ENCODE measurements at places on chromosomes 4 and X.

GRCh38 chr4:173223743-173224142 is 55.1 kb downstream of the GALNT7 start:
- DNase-seq: no peak

DNA sequence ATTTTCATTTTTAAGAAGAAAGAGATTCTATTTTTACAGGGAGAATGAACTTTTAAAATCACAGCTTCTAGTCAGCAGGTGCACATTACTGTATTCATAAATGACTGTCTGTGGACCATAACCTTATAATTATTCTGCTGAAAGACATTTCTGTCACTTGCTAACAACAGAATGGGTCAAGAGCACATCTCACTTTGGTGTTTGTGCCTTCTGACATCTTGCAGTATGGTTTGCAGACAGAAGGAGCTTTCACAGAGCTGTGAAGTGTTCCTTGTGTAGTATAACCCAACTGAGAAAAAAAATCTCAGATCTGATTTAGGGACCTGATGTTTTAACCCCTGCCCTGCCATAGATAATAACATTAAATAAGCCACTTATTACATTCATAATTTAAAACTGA is 131.4 kb upstream of the CTSO start:
- no peak for DNase-seq

DNA sequence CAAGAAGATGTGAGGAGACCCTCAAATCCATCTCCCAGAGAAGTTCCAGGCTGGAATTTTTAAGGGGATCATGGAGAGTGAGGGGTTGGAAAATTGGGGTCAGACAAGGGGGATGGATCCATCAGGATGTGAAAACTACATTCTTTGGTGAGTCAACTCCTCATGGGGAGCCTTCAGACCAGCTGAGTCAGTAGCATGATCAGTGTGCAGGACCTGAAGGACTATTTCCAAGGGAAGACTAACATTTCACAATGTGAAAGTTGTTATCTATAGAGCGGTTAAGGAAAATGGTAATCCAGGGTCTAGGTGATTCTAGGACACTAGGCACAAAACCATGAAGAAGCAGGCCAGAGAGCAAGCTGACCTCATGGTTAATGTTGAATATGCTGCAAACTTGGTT is 38.6 kb upstream of the CEP135 start:
- DNase-seq: peak; percentile 68

- no peak for DNase-seq
Measured at GRCh38 chr4:61723492-61723891, 523.4 kb downstream of the ADGRL3 start.

- no peak for DNase-seq
Measured at GRCh38 chr4:145931403-145931802, 7.2 kb downstream of the ZNF827 start.

GRCh38 chr4:80062527-80062926 is 10.5 kb downstream of the ANTXR2 start:
- DNase-seq: no peak

DNA sequence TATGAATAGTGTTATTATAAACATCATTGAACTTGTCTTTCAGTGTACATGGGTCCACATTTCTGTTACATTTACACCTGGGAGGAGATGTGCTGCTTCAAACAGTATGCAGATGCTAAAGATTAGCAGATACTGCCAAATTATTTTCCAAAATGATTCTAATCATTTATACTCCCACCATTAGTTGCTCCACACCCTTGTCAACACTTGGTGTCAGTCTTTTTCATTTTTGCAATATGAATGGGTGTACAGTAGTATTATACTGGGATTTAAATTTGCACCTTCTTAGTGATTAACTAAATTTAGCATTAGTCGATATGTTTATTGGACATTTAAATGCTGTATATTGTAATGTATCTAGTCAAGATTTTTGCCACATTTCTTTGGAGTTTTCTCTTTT is 131.6 kb upstream of the GRID2 start:
- DNase-seq: no peak

DNA sequence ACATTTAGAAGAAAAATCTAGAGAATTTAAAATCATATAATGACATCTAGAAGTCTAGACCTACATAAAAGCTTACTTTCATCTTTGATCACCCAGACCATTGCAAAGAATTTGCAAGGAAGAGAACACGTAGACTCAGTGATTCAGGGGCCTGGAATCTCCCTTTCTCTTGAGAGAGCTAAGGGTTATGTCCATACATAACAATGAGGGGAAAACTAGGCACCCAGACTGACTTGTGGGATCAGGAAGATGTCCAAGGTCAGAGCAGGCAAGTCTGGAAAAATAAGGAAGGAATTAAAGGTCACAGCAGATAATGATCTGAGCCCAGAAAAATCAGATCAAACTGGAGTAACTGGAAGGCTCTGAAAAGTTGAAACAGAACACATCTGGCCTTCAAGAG is 198.4 kb upstream of the SFRP2 start:
- DNase-seq: no peak

- DNase-seq: peak; percentile 66
Measured at GRCh38 chr4:175421506-175421905, 390.6 kb downstream of the GPM6A start.

DNA sequence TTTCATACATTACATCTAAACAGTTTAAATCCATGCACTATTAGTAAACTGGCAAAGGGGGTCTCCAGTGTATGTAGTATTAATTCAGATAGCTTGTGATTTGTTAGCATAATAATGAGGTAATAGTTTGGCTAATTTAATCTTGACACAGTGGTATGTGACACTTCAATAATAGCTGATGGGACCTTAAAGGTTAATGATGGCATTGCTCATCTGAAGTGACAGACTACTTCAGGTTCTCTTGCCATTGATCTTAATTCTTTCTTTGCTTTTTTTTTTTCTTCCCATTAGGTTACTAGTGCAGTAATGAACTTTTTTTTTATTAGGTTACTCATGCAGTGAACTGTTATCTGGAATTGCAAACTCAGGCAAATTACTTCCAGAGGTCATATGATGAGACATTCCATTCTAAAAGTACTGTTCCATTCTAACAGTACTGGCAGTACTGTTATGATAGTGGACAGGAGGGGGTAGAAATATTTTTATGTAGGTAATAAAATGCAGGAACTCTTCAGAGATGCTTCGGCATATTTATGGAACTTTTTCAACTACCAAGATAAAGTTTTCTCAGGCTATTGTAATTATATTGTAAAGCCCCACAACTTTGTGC is 911.3 kb upstream of the LCORL start:
- no peak for DNase-seq

- no peak for DNase-seq
Measured at GRCh38 chr4:16231570-16232245, 5.4 kb upstream of the TAPT1 start.

GRCh38 chr4:186832906-186833305 is 109.2 kb upstream of the FAT1 start:
- DNase-seq: no peak

DNA sequence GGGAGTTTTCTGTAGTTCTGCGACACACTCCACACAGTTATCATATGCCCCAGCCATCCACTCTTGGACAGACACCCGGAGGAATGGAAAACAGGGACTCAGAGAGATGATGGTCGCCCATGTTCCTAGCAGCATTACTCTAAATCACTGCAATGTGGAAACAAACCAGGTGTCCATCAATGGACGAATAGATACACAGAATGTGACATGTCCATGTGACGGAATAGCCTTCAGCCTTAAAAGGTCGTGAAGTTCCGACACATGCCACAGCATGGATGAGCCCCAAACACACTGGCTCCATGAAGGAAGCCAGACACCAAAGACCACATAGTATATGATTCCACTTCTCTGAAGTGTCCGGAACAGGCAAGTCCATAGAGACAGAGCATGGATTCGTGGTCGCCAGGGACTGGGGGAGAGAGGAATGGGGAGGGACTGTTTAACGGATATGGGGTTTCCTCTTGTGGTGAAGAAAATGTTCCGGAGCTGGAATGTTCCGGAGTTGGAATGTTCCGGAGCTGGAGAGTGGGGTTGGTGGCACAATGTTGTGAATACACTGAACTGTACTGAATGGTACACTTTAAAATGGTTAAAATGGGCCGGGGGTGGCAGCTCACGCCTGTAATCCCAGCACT is 28.7 kb upstream of the AFAP1 start:
- DNase-seq: no peak

DNA sequence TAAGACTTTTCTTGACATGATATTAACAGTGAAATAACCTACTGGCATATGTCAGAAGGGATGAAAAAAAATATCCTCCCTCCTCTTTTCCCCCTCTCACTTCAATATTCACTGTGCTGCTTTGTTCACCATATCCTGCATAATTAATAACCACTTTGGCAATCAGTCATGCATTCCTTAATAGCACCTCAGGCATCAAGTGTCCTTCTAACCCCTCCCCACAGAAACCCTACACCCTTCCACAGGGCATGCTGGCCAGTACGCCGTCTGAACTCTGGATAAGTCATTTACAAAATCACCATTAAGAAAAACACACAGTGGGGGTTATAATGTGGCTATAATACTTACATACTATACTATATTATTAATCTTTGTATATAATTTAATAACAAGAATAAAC is 165.9 kb downstream of the PDGFC start:
- DNase-seq: no peak

DNA sequence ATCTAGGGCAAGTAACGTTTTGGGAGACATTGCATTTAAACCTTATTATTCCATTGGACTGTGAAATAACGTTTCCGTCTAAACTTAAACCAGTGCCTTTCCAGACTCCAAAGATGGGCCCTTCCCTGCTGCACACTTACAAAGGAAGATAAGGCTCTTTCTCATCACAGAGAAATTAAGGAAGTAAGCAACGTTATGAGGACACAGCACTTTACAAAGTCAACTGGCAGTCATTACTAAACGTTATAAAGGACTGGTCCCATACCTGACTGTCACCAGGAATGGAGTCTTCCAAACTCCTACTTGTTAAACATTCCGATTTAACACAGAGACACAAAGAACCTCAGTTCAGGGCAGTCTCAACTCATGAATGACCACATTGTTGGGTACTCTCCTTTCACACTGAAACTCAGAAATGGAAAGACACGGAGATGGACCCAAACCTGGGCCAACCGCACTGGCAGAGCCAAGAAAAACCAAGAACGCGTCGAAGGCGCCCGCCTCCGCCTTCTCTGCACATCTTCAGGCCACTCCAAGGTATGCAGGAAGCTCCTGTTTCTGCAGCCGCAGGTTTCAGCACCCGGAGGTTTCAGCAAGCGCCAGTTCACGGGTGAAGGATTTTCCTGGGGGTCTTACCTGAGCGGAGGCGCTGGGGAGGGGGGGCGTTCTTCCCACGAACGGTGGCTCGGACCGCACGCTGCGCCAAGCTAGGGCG is 670 bp downstream of the PAPSS1 start:
- peak; percentile 26 for DNase-seq

DNA sequence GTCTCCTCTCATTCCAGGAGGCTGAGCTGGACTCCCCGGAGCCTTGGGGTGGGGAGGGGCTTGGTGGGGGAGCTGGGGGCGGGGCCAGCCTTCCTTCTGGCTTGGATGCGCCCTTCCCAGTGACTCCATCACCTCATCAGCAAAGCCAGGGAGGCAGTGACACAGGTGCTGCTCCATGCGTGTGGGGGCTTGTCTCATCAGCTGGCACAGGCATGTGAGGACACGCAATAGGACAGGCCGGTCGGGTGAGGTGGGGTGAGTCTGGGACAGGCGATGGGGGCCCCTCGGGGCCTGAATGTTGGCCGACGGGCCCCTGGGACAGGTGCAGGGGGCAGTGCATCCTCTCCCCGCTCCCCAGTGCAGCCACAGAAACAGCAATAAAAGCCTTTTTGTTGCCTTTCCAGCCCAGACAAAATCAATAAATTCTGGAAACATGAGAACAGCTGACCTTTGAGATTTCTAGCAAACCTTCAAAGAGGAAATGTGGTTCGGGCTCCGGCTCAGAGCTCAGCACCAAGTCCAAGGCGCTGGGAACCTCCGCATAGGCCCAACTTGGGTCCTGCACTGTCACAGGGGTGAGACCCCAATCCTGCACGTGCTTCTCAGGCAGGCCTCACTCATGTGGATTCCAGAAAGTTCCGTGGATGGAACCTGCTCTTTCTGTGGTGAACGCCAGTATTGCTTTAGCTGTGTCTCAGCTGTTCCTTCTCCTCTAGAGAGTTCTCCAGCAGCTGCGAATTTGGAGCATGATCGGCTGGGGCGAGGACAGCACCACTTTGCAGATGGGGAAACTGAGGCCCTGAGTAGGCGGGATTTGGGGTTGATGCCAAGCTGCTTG is 18.5 kb downstream of the ADRA2C start:
- no peak for DNase-seq

GRCh38 chr4:155338196-155338595 is 38.6 kb downstream of the MAP9 start:
- no peak for DNase-seq

DNA sequence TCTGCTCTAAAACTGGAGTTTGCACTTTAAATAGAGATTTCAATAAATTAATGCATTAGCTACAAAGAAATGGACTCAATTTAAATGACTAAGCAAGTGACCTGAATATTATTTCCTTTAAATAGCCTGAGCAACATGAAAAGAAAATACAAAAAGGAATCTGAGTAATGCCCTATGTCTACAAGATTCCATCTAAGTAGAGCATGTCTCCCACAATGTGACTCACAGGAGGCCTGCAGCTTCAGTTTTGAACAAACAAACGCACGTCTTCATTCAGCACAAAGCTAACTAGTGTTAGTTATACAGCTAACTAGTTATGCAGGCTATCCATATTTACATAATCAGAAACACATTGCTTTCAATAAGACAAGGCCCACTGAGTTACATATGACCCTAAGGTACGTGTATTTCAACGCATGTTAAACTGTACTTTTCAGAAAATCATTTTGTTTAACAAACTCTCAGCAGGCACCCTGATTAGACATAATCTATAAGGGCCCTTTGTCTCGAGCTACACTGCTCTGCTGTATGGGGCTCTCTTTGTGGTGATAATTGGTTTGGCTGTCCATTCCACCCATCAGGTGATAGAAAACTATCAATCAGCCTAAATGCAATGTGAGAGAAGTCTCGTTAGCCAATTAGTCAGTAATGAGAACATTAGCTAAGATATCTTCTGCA is 116.5 kb downstream of the MAML3 start:
- DNase-seq: peak; percentile 97

DNA sequence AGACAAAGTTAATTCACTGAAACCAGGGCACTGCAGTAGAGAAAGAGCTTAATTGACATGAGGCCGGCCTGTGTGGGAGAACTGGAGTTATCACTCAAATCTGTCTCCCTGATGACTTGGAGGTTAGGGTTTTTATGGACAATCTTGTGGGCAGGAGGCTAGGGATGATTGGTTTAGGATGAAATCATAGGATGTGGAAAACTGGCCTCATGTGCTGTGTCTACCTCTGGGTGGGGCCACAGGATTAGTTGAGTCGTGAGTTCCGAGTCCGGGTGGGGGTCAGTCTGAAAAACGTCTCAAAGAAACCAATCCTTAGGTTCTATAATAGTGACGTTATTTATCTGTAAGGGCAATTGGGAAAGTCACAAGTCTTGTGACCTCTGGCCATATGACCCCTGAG is 68.1 kb downstream of the UCHL1 start:
- no peak for DNase-seq

All from IMR-90 (cell line).